ENCODE measurements at places on chromosomes 1 and 21.

DNA sequence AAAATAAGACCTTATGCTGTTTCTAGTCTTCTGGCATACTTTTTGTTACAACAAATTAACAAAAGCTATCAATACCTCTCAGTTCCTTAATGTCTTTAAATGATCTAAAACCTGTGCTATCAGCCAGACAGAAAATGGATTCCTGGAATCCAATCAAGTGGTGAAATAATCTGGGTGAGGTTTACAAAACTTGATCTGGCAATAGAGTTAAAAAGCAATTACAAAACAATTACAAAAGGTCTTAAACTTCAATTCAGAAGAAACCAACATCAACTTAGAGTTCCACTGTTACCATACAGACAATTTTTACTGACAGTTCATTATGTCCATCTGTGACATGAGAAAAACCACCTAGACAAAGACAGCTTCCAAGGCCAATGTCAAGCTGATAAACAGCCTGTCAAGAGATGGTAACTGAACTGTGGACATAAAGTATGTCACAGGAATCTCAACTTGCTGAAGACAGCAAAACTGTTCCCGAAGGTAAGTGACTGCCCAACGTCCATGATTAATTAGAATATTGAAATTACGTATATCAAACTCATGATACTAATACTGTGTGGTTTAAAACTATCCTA is 17.4 kb downstream of the ZZZ3 start:
- DNase-seq: no peak

DNA sequence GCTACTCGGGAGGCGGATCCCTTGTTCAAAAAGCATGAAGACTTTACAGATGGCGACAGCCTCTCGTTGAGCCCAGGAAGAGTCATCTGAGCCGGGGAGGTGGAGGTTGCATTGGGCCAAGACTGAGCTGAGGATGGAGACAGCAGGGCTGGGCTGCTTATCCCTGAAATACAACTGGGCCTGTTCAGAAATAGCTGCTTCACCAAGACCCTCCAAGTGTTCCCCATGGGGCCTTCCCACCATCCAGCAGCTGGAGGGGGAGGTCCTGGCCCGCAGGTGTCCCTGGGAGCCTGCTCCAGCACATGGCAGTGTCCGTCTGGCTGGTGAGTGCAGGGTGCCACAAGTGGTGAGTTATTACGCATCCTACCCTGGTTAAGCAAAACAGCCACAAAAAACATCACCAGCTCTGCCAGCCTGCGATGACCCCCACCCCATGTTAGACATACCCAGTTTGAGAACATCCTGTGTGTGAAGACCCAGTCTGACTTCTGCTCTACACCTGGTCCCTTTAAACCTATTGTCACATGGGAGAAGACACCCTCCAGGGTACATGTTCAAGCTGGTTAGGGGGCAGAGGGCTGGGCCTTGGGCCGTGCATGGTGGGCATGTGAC is 93.1 kb upstream of the TMPRSS2 start:
- DNase-seq: no peak

DNA sequence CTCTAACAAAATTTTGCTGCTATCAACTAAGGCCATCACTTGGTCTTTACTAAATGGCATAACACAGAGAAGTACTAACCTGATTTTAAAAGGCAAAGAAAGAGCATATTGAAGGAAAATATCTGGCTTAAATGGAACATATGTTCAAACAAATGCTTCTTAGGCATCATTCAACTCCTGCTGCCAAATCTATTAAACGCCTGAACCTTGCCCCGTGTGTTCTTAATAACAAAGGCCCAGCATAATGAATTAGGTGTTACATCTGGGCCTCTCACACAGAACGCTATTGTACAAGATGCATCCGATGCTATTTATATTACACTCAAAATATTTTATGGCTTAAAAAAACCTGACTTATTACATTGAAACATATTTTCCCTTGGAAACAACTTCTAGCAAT is 48.4 kb downstream of the B3GALNT2 start:
- no peak for DNase-seq

- no peak for DNase-seq
Observed at GRCh38 chr1:206885341-206886060, 11.7 kb upstream of the IL24 start.

DNA sequence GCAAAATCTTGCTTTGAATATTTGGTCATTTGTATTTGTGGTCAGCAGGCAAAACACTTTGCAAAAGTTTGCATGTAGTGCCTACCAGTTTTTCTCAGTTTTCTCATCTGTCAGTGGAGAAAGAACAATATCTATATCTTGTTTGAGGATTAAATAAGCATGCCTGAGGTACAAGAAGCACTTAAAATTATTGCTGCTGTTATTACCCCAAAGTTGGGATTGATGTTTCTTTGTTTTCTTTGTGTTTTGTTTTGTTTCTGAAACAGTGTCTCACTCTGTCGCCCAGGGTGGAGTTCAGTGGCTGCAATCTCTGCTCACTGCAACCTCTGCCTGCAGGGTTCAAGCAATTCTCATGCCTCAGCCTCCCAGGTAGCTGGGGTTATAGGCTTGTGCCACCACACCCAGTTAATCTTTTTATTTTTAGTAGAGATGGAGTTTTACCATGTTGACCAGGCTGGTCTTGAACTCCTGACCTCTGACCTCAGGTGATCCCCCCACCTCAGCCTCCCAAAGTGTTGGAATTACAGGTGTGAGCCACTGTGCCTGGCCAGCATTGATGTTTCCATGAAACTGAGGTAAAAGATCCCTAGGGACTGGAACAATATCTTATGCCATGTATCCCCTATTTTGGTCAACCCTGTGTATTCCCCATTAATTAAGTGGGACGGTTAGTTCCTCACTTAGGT is 15.9 kb downstream of the RAP1A start:
- no peak for DNase-seq

DNA sequence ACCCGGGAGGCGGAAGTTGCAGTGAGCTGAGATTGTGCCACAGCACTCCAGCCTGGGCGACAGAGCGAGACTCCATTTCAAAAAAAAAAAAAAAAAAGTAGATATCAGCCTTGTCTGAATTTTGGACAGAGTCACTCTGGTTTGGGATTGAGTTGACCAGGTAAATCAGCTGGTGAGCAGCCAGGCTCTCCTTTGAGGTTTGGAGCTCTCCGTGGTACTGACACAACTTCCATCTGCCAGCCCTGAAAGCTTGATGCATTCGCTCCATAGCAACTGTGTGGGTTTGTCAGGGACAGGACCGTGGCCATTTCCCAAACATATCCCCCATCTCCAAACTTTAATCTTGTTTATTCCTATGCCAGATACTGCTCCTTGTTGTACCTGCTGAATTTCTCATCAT is 155.2 kb downstream of the DMRTA2 start:
- DNase-seq: peak; percentile 16

DNA sequence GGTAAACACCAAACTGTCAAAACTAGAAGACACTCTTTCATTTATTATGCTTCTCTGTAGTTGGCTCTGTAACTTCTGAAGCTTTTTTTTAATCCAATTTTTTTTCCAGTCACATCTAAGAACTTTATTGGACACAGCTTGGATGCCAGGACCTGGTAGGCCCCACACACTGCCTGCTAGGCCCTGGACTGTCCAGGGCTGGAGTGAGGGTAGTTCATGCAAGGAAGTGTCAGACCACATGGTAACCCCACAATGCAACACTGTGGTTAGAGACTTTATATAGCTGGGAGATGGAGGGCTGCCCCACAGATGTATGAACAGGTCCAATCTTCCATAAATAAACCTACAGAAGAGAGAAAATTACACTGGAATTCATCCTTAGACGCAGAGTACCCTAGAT is 7.1 kb downstream of the SLC2A1 start:
- DNase-seq: no peak

DNA sequence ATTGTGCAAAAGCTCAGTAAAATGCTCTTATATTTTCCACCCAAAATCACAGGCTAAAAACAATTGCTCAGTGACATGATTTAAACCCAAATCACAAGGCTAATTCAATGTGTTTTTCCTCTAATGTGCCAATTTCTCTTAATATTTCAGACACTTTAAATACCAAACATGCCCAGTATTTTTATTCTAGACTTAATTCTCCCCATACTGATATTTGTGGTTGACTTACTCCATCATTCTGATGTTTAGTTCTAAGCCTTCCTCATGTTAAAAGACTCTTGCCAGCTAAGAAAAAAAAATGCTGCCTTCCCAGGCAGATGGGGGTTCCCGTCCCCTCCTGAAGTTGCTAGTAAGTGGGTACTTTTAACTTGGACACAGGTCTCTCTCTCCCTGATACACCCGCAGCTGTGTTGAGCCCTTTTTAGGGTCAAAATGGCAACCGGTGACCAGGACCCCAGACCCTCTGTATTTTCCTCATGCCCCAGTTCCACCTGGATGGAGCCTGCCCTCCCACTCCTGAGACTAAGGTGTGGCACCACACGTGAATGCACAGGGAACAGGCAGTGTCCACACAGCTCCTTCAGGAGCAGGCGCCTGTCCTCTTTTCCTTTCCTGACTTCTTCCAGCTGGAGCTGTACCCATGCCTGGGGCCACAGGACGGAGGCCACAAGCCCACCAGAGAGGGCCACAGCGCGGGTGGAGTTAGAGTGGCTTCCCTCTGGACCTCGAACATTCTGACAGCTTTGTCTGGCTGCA is 118.9 kb downstream of the RIPK4 start:
- no peak for DNase-seq

DNA sequence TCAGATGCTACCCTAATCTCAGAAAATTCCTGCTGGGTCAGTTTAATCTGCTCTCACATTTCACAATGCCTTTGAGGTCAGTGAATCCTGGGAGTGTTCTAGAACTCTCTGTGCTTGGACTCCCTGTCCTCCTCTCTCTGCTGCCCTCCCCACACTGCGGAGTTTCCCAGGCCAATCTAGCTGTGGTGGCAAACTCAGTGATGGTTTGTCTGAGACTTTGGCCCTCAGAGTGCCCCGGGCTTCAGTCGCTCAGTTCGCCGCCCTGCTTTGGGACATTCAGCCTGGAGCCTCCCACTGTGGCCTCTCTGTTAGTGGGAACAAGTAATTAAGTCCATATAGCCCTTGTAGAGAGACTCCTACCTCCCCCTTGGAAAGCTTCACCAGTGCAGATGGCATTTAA is 7.1 kb downstream of the C1orf226 start:
- no peak for DNase-seq

GRCh38 chr1:236550961-236551851 is 27.4 kb downstream of the LGALS8 start:
- no peak for DNase-seq

DNA sequence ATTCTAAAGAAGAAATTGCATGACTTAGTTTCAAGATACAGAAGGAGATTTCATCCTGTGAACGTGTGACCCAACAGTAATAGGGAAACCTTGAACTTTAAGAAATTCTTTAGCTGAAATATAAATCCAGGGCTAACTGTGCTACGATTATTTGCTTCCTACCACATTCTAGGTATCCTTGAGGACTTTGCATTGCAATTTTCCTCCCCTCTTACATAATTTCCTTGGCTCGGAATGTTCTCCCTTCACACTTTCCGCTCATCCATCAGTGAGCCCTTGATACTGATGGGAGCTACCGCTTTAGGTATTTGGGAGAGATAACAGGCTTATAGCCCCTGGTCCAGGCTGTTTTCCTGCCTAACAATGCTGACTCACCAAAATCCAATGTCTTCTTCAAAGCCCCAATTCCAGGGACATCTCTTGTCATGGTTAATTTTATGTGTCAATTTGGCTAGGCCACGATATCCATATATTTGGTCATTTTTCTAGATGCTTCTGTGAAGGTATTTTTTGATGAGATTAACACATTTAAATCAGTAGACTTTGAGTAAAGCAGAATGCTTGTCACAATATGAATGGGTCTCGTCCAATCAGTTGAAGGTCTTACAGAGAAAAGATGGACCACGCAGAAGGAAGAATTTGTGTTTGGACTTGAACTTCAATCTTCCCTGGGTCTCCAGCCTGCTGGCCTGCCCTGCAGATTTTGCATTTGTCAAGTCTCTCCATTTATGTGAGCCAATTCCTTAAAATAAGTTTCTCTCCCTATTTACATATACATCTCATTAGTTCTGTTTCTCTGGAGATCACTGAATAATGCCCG is 121.2 kb downstream of the PTPN14 start:
- peak; percentile 70 for DNase-seq
